ENCODE measurements at places on chromosomes 1 and 21.

DNA sequence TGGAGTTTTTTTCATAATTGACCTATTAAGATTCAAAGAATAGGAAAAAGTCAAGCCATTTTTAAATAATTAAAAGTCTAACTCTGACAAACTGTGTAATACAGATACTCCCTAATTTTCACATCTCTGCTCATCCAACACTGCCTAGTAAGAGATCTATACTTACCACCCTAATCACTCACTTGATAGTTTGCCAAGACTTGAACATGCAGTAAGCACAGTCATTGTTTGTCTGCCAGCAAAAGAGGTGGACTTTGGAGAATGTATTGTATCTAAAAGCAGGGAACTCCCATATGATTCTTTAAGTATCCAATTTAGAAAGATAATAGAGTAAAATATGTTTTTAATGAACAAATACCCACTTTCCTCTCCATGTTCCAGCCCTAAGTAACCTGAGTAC is 15.5 kb downstream of the TMEM59 start:
- DNase-seq, result no peak

DNA sequence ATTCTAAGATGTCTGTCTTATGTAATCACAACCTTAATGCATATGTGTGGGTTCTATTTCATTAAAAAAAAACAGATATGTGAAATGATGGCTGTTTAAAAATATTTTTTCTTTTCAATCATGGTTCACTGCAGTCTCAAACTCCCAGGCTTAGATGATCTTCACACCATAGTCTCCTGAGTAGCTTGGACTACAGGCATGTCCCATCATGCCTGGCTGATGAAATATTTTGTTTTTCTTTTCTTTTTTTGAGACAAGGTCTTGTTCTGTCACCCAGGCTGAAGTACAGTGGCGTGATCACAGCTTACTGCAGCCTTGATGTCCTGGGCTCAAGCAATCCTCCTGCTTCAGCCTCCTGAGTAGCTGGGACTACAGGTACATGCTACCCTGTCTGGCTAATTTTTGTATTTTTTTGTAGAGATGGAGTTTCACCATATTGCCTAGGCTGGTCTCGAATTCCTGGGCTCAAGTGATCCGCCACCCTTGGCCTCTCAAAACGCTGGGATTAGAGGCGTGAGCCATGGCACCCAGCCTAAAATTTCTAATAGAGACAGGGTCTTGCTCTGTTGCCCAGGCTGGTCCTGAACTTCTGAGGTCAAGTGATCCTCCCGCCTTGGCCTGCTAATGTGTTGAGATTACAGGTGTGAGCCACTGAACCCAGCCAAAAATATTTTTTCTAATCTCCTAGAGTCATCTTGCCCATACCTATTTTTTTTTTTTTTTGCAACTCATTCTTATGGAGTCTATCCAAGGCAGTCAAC is 67.6 kb downstream of the GIPC2 start:
- no peak for DNase-seq

DNA sequence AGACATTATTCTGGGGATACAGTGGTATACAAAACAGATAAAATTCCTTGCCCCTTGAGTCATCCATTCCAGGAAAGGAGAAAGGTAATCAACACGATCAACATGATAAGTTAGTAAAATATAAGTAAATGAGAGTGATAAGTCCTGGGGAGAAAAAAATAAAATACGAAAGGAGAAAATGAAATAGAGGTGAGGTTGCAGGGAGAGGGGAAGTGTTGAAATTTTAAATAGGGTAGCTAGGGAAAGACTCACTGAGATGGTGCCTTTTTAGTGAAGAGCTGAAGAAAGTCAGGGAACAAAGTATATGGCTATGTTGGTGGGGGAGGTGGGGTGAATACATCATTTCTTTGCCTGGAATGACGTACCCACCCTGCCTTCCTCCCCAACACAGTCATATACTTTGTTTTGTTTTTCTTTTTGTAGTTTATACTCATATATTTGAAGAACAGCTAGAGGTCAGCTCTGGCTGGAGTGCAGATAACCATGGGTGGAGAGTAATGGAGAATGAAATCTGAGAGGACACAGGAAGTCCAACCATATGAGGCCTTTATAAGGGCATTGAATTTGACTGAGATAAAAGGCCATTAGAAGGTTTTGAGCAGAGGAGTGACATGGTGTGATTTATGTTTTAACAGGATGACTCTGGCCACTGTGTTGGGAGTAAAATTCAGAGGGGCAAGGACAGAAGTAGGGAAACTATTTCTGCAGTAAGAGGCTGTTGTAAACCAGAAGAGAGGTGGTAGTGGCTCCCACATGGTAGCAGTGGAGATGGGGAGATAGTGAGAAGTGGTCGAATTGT is 54.8 kb downstream of the OSBPL9 start:
- DNase-seq, result no peak

- DNase-seq, result no peak
Observed at GRCh38 chr21:22754746-22755145, 1756.5 kb downstream of the NCAM2 start.

DNA sequence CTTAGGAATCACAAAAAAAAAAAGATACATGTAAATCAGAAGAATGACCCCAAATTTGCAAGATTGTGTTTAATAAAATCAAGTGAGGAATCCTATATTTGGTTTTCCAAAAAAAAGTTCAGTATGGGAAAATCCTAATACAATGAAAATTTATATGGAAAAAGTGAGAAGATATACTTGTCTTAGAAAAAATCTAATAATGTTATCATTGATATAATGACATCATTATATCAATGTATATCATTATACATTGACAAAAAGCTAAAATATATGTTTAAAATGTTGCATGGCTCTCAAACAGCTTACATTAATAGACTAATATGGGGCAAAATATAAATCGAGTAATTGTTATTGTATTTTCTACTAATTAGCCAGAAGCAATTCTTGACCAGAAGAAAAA is 37.0 kb downstream of the DPYD start:
- DNase-seq, result no peak
